ENCODE measurements at places on chromosomes 16 and 17.

DNA sequence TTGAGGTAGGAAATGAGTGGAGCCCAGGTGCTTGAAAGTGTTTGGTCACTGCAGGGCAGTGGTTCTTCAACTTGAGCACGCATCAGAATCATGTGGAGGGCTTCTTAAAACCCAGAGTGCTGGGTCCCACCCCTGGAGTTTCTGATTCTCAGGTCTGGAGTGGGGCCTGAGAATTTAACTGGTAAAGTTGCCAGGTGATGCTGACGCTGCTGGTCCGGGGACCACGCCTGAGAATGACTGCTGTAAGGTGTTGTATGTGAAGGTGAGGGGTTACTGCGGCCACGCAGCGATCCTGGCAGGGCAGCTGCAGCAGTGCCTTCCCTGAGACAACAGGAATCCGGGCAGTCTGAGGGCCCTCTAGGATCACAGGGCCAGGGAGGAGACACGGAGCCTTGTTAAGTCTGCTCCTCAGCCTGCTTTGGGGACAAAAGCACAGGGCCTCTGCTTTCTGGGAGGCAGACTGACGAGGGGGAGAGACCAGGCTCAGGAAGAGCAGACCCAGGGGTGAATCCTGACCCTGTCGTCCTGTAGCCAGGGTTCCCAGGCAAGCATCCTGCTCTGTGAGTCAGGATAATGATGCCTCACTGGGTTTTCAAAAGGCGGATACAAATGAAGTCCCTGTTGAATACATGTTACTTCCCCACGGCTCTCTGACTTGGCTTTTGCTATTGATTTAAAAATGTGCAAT, 16.2 kb downstream of the CCDC42 start:
- DNase-seq = no peak

GRCh38 chr16:20020083-20020482, 53.6 kb downstream of the GPR139 start:
- no peak for DNase-seq

- DNase-seq = no peak
Observed at GRCh38 chr16:72195609-72196008, 23.7 kb upstream of the PMFBP1 start.

- DNase-seq = no peak
Observed at GRCh38 chr16:86854058-86854621, 275.8 kb downstream of the FOXL1 start.

DNA sequence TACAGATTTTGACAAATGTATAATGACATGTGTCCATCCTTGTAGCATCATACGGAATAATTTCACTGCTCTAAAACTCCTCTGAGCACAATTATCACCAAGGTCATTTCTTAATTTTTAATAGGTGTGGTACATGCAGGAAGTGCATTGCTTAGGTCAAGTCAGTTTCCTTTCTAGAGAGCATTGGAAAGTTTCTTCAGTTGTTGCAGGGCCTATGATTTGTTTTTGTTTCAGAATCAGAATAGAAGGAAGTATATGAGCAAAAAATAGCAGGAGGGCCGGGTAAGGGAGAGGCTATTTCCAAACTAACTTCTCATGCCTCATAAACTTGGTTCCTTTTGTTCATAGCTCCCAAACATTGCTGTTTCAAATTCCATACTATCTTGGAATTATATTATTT, 24.0 kb upstream of the SLFN5 start:
- DNase-seq = peak; percentile 68

DNA sequence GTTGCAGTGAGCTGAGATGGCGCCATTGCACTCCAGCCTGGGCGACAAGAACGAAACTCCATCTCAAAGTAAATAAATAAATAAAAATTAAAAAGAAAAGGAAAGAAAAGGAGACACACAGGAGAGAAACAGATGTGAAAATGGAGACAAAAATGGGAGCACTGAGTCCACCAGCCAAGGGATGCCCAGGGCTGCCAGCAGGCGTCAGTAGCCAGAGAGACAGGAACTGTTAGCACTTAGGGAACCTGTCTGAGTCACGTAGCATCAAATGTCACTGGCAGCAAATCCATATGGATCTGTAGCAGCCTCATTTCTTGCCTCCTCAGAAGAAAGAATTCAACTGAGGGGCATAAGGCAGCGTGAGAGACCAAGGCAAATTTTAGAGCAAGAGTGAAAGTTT, 79.7 kb downstream of the CYLD start:
- no peak for DNase-seq

DNA sequence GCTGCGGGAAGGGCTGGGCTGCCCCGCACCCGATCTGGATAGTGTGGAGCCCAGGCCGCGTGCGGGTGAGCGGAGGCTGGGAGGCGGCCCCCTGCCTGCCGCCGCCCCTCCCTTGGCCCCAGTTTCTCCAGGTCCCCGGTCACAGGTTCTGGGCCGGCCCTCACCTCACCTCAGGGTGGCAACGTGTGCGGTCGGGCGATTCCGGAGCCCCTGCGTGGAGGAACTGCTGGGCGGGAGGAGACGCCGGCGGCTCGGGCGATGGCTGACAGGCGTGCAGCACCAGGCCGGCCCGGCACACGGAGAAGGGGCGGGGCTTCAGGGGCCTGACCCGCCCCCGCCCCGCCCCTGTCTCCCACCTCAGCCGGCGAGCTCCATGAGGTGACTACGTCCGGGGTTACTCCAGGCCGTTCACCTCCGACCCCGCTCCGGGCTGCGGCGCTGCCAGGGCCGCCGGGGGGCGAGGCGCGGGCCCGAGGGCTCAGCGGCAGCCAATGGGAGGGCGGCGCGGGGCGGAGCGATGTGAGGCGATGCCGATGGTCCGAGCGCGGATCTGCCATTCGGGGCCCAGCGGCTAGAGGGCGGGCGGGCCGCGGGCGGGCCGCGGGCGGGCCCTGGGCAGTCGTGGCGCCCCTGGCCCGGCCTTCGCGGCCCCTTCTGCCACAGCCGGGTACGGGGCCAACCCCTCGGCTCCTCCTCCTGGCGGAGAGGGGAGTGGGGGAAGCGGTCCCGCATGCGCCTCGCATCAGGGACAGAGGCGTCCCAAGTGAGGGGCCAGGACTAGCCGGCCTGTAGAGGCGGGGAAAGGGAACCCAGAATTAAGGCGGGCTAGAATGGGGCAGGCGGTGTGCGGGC, 16.7 kb upstream of the C17orf78 start:
- peak; percentile 95 for DNase-seq

DNA sequence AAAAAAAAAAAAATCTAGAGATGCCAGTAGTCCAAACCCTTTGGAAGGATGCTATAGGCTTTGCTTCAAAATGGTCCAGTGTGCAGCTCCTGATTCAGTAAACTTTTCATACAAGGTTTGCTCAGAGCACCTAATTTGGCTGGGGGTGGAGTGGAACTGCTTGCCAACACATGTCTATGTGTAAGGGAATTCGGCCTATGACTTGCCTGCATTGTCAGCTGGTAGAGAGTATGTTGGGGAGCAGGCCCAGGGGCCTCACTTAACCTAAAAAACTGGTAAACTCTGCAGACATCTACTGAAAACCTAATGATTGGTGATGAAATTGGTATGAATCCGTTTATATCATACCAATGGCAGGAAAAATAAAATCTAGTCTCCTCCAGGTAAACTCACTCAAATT, 1.5 kb upstream of the MFSD6L start:
- DNase-seq = no peak

- DNase-seq = no peak
Observed at GRCh38 chr16:65961476-65962143, 404.9 kb upstream of the CDH5 start.

DNA sequence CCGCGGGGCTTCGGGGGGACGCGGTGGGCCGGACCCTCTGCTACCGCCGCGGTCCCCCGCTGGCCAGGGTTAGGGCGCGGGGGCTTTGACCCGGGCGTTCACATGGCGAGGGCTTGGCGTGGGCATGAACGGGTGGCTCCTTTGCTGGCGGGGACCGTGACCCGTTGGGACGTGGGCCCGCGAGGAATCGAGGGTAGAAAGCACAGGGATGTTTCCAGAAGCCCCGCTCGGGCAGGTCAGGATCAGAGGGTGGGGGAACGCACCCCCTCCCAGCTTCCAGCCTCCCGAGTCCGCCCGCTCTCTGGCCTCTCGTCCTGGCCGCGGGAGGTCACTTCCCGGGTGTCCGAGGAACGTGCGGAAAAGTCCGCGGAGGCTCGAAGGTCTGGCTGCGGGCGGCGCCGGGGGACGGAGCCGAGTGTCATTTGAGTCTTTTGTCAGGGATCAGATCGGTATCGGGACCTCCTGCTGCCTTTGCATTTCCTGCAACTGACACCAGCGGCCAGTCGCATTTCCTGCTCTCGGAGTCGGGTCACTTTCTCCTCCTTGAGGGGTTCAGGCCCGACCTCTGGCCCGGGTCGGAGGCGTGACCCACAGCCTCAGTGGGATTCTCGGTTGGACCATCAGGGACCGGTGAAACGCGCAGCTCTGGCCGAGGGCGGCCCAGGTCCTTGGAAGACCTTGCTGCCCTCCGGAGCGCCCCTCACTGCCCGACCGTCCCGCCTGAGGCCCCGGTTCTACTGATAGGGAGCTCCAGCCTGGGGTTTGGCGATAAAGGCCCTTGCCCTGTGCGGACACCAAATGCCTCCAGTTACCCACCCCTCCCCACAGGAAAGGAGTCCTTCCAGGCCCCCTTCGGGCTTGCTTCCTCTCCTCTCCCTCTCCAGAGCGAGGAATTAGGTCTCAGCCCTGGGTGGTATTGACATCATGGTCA, 702 bp upstream of the WNT3 start:
- DNase-seq = no peak

DNA sequence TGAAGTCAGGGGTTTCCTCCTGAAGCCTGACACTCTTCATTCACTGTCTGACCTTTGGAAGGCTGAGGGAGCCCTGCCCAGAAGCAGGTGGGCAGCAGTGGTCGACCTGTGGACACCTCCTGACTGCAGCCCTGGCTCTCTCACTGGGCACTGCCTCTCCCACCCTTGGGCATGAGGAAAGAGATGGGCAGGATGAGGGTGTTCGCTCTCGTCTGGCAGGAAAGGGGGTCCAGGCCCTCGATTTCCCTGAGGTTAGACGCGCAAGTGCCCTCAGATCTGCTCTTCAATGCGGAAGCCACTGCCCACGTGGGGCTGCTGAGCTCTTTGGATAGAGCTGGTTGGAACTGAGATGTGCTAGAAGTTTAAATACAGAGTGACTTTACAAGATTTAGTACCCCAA, 171.9 kb downstream of the AHSP start:
- DNase-seq = no peak

GRCh38 chr17:73820686-73821448, 176.6 kb upstream of the SDK2 start:
- no peak for DNase-seq
